ENCODE measurements at places on chromosomes 6 and 20.

GRCh38 chr6:163309491-163310026 is 105.0 kb upstream of the QKI start:
- no peak for DNase-seq

- DNase-seq: no peak
Observed at GRCh38 chr6:112475083-112475482, 128.0 kb downstream of the RFPL4B start.

- no peak for DNase-seq
Observed at GRCh38 chr6:13304580-13305260, 23.6 kb downstream of the TBC1D7 start.

DNA sequence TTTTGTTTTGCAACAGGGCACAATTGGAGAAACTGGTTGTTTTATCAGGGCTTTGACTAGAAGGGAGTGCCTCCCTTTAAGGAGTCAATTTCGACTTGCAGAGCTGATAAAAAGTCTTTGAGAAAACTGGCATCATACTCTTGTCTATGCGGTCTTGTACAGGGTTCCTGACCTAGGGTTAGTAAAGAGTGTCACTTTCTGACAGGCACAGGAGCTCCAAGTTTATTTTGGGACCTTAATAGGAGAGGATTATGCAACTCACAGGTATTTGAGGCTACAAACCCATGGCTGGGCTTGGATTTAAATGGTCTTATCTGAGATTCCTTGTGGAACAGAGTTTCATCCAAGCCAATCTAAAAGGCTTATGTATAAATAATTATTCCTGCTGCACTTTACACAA is 365.4 kb downstream of the HTR1B start:
- no peak for DNase-seq

DNA sequence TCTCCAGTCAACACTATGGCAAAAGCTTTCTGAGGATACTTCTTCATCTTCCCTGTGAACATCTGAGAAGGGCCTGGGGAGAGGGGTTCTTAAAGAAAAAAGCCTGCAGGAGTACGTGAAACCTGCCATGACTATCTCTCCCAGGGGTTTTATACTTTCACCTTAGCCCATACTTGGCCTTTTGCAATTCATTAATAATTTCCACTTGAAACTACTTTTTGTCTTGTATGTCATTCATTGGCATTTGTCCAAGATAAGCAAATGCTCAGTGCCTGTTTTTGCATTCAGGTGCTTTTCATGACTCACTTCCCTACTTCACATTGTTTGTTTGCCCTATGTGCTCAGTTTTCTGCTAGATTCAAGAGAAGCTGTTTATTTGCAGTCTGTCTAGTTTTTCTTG is 580.3 kb upstream of the GJE1 start:
- DNase-seq: no peak

GRCh38 chr6:47428288-47428687 is 49.3 kb upstream of the CD2AP start:
- no peak for DNase-seq

- no peak for DNase-seq
Observed at GRCh38 chr20:17969278-17969883, 563 bp downstream of the MGME1 start.

GRCh38 chr6:157607317-157608109 is 215.5 kb upstream of the SNX9 start:
- no peak for DNase-seq

DNA sequence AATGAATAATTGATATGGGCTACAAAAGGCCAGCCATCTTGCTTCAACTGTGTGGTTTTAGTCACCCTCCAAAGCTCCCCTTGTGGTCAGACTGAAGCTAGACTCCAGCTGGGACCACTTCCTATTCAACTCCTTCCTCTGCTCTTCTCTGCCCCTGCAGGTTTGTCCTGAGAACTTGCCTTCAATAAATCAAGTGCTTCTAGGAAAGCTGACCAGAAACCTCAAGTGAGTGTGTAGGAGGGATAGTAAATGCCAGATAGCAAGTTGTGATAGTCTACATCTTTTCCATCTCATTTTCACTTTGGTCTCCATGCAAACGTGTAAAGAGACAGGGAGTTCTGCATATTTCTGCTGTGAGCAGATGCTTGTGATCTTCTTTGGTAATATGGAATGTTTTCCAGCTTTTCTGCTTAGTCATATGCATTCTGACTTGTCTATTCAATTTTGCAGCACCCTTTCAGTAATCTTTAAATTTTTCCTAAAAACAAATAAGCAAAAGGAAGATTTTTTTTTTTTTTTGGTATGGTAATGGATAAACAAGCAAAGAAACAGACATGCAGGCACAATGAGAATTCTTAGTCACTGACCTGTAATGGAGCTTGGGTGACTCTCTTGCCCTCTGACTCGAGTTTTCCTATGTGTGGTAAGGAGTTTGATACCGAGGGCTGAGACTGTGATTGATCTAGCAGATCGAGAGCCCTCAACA is 201.3 kb upstream of the BTBD3 start:
- DNase-seq: no peak

GRCh38 chr6:168189200-168190013 is 110.4 kb upstream of the FRMD1 start:
- DNase-seq: no peak

GRCh38 chr6:163095401-163095800 is 319.1 kb upstream of the QKI start:
- DNase-seq: no peak

- no peak for DNase-seq
Observed at GRCh38 chr6:27866357-27867050, 45.7 kb downstream of the OR2B2 start.

DNA sequence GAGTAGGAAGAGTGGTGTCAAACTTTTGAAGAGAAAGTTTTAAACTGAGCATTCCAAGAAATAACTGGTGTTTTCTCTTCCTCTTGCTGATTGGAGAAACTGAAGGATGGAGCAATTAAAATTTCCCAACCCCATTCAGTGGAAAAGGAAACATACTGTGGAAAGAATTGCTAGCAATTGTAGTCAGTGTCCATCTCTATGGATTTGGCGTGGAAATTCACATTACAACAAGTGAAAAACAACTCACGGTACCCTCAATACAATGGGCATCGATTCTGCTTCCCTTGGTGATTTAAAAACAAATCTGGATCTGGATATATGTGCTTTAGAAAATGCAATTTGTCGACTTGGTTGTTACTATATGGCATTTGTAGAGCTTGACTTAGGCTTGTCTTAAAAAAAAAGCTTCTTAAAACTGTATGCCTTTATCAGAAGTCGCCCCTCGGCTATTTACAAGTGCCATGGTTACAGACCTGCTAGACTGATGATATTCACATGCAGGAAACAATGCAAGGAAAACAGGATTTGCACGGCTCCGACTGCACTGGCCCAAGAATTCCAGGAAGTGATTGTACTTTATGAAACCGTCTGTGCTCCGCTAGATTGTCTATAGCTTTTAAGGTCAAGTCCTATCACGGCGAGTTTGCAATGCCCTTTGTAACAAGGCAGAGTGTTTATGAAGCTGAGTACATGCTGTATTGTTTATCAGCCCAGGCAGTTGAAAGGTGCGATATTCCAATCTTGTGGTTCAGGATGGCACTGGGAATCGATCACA is 131.7 kb upstream of the PHACTR1 start:
- no peak for DNase-seq
